ENCODE measurements at places on chromosomes 5 and 9.
A peak's percentile ranks its signal among the peaks of the same experiment; 100 is the strongest.

- no peak for DNase-seq
These were observed 4.0 kb downstream of the NAIF1 start for GRCh38 chr9:128062846-128063831.

DNA sequence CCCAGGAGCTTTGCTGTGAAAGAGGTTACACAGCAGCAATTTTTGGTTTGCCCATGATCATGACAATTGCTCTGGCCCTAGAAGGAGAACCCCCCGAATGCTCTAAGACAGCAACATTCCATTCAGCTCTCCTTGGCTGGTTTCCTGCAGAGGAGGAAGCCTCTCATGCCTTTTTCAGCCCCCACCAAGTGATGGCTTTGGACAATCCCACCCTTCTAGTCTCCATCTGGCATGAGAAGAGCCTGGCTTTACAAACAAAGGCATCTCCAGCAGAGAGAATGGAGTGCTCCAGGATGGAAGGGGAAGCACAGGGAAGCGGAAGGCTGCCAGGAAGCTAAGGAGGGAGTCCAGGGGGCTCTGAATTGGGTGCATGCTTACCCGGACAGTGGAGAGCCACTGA, 98.4 kb downstream of the CRB2 start:
- no peak for DNase-seq

DNA sequence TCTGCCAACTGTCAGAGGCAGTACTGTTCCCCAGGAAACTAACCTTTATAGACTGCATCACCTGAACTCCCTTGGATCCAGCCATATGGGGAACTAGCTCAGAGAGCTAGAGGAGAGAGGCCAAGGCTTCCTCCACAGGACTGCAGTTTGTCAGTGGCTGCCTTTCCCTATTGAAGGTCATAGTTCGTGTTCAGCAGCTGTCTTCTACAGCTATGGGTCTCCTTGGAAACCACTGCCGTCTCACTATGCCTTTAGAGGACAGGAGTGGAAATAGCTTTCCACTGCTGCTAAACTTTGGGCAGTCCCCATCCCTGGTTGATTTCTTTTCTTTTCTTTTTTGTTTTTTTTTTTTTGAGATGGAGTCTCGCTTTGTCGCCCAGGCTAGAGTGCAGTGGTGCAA, 4.4 kb upstream of the SLIT3 start:
- no peak for DNase-seq

GRCh38 chr5:157020511-157021222, 38.2 kb downstream of the HAVCR1 start:
- no peak for DNase-seq

GRCh38 chr5:41842777-41843176, 27.4 kb downstream of the OXCT1 start:
- DNase-seq: no peak

DNA sequence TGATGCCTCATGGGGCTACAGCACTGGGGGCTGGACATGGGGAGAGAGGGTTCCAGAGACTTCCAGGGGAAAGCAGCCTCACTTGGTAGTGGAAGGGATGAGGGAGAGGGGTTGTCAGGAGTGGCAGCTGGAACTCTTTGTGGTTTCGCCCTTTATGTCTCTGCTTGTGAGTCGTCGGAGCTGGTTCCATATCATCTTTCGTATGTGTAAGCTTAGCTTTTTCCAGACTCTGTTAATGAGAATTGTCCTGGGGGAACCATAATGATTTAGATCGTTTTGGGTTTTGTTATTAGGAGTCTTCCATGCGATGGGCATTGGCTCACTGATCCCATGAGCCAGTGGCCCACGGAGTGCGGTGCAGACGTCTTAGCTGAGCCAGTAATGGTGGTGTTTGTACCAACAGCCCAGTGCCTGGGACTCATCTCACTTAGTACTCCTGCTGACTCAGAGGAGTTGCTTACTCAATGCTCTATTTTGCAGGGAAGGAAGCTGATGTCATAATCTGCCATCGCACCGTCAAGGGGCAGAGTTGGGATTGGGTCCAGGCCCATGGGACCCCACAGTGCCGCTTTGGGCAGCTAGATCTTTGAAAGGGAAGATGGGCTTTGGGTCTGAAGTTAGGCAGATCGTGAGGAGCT, 48.5 kb downstream of the NEK6 start:
- DNase-seq: peak; percentile 13

DNA sequence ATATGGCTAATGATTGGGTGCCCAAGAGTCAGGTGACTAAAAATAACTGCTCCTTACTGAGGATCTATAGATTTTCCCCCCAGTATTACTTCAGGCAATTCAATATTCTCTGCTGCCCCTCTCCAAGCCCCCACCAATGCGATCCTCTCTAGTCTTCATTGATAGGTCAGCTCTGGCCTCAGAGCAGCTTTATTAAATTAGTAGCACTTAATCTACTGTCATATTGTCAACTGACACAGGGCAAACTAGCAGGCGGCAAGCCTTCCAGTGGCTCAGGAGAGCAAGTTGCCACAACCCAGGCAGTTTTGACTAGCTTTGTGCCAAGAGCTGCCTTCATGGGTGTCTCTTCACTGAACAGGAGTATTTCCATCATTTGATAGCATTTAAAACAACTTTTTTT, 462.9 kb downstream of the BNC2 start:
- no peak for DNase-seq

GRCh38 chr9:91943478-91944470, 6.3 kb downstream of the ROR2 start:
- no peak for DNase-seq

- no peak for DNase-seq
These were observed 117.0 kb upstream of the GNA14 start for GRCh38 chr9:77764894-77765780.

GRCh38 chr9:134640506-134641172, 964 bp upstream of the COL5A1 start:
- no peak for DNase-seq

- DNase-seq: no peak
These were observed 6.8 kb upstream of the HNRNPA0 start for GRCh38 chr5:137760719-137761516.

DNA sequence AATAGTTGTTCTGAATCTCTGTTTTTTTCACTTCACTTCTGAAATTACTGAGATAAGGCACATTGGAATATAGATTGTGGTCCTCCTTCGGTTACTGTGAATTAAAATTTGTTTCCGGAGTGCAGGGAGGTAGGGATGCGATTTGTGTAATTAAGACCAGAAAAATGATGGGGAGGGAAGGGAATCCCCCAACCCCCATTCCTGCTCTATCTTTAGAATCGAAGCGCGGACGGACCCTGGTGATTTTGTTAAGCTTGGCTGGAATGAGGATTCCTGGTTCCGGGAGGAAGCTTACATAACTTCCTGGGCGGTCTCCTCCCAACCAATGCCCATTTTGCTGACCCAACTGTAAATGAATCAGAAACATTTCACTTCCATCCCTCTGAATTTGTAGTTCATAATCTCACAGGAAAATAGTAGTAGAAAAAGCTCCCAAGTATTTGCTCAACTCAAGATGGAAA, 220.1 kb upstream of the MSX2 start:
- no peak for DNase-seq

DNA sequence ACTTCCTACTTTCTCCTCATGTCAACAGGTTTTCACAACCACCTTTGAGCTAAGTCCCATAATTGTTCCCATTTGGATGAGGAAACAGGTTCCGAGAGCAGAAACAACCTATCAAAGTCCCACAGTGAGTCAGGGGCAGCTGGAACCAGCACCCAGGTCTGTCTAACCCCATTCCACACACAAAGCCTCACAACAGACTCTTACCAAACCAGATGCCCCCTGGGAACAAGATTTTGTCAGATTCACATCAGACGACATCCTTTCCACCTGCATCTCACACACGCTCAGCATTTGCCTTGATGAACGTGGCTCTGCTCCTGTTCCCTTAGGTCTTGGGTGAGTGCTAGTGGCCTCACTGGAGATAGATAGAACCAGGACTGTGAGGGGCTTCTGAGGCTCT, 17.0 kb downstream of the SWI5 start:
- DNase-seq: no peak

DNA sequence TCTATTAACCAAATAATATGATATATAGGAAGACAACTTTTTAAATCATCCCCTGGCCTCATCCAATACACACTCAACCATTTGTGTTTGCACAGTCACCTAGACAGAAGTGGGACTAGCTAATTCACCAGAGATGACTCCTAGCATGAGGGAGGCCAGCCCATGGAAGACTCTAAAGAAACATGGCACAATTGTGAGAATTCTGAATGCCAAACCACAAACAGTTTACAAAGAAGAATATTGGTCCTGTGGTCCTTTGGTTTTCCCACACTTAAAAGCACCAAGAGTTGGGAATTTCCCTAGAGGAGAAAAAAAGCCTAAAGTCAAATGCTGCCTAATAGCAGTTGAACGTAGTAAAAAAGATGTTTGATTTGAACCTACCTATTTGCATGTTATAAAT, 609.9 kb downstream of the ACTL7B start:
- DNase-seq: no peak

DNA sequence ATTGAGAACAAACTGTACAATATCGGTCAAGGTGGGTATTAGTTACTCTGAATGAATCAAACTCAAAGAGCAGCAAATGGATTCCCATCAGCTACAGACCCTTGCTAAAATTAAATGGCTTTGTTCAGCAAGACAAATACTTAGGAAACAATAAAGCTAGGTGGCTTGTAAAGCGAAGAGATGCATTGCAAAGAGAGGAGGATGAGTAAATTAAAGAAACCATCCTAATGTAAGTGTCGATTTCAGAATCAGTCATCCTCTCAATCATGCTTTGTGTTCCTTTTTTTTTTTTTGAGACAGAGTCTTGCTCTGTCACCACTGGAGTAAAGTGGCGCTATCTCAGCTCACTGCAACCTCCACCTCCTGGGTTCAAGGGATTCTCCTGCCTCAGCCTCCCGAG, 359.2 kb upstream of the ZNF462 start:
- DNase-seq: no peak

DNA sequence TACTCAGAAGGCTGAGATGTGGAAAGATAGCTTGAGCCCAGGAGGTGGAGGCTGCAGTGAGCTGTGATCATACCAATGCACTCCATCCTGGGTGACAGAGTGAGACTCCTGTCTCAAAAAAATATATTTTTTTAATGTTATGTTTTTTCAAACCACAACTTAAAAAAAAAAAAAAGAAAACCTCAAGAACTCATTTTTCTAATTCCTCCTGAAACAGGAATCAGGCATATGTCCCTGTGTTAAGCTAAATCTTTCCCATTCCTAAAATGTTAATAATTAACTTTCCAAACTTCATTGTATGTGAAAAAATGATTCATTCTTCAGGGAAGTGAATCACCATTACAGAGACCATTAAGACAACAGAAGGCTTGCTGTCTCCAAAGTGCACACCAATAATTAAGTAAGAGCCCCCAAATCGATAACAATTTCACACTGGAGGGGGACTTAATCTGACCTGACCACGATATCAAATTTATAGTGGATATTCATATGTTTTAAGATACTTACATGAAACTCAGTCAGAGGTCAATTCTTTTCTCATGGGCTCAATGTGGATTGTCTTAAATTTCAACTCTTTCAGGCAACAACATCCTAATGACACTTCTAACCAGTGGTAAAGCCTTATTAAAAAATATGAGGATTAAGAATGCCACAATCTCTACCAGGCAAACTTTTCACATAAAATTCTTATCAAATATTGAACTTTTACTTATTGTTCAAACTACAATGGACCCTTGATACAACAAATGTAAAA, 5.2 kb downstream of the CEMIP2 start:
- DNase-seq: no peak

DNA sequence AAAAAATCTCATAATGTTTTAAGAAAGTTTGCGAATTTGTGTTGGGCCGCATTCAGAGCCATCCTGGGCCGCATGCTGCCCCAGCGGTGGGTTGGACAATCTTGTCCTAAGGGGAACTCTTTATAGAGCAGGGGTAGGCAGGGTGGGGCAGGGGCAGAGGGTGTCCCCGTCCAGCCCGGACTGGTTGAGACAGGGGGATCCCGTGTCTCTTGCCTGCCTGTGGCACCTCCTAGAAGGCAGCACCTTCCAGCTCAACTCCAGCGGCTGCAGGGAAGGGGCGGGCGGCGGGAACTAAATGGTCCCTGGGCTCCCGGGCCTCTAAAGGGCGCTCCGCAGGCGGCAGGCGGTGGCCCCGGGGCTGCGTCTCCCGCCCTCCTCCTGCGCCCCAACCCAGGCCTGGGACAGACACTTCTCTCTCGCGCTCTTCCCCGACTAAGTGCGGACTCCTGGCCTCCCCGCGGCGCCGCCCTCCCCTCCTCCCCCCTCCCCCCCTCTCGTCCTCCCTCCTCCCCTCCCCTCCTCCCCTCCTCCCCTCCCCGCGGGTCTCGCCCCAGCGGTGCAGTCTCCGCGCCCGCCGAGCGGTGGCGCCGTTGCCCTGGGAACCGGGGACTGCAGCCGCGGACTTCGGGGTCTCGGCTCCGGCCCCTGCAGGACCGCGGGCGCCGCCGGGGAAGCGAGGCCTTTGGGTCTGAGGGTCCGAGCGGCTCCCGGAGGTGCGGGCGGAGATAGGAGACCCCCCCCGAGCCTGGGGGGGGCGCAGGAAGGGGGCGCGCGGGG, 132.6 kb downstream of the MRPL36 start:
- DNase-seq: no peak

- DNase-seq: peak; percentile 63
These were observed 54.9 kb upstream of the ZSWIM6 start for GRCh38 chr5:61277190-61277589.

DNA sequence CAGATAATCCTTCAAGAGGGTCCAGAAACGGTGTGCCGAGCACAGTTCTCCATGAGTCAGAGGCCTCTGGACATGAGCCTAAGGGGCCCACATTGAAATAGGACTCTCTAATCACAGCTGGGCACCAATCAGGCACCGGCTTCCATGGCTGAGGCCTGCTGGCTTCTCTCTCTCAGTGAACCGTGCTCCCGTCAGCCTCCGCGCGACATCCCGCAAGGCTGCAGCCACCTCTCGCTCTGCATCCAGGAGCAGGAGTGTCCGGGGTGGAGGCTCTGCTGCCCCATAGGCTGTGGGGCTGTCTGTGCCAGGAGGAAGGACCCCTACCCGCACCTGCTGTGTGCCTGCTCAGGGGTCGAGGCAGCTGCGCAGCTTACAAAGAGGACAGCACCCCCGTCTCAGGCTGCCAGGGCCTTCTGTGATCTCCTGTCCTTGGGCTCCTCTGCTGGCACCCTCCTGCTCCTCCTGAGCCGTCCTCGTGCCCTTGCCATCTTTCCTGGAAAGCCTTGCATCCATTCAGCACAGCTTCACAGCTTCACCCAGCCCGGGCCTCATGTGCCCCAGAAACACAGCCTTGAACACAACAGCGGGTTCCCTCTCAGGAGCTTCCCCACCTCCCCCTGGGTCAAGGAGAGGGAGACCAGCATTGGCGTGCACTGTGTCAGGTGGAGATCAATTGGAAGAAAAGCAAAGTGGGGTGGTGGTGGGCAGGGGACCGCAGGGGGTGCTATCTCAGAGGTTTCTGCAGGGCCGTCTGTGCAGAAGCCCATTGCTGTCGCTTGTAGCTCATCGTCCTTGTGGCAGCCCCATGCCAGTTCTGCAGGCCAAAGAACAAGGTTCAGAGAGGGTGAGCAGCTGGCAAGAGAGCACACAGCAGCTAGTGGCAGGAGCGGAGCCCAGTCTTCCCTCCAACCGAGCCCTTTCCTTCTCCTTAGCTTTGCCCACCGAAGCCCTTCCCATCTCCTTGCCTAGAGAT, 22.8 kb upstream of the FCN1 start:
- DNase-seq: no peak
